SK-N-MC (cell line): ENCODE measurements at places on chromosomes 1 and 21.

- DNase-seq = no peak
These were observed 22.6 kb downstream of the TNFRSF8 start for GRCh38 chr1:12085643-12086260.

DNA sequence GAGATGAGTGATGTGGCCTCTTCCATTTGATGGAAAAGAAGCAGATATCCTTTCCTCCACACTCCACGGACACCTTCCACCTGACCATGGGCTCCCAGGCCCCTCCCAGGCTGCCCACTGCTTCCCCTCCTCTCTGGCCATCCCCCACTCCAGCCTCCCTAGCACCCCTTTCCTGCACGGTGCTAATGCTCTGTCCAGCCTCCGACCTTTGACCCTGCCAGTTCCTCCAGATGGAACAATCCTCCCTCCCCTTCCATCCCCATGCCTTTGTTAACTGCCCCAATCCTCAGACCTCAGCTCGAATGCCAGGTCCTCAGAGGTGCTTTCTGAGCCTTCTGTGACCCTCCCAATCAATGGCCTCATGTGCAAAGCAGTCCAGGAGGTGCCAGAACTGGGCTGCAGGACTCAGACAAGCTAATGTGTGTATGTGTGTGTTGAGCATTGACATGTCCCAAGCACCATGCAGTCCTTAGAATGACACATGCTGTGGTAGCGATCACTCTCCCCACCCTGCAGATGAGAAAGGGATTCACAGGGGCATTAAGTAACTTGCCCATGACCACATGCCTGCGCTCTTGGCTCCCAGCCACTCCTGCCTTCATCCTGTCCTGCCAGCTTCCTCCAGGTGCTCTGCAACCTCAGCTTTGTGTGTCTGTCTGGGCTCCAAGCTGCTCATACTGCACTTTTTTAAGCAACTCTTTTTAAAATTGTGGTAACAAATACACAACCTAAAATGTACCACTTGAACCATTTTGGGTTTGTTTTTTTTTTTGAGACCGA lies 63.5 kb upstream of the EDN2 start:
- DNase-seq = no peak

DNA sequence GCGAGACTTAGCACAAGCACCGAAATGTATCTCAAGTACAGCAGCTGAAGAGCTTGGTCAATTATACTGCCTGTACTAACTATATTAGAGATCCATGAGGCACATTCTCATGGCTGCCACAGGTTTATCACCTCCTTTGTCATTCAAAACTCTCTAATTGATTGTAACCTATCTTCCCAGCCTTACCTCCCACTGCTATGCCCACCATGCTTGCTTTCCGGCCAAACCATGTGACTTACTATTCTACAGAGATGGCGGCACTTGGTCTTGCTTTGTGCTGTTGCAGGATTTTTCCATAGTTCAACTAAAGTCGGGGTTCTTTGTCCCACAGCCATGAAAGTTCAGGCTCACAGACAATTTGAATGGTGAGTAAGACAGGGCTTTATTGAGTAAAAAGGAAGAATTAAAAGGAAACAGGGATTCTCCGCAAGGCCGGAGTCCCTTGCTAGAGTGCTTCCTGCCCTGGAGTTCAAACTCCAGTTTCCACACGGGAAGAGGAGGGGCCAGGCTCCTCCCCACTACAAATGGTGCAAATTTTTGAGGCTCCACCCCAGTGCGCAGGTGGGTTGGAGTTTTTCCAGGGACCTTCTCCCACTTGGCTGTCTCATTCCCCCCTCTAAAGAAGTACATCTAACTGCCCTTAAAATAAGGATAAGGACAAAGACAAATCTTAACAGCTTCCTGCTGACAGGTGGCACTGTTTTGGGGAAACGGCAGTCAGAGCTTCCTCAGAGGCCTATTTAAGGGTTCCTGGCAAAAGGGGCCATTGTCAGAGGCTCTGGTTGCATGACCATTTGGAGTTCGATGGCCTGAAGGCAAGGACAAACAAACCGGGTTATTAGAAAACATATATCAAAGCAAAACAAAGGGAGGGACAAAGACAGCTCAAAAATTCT lies 28.7 kb downstream of the FMO2 start:
- DNase-seq = no peak

GRCh38 chr21:37208741-37209225 lies 58.4 kb downstream of the VPS26C start:
- DNase-seq = no peak

- DNase-seq = no peak
These were observed 483.5 kb downstream of the ADGRL2 start for GRCh38 chr1:82284213-82284612.

DNA sequence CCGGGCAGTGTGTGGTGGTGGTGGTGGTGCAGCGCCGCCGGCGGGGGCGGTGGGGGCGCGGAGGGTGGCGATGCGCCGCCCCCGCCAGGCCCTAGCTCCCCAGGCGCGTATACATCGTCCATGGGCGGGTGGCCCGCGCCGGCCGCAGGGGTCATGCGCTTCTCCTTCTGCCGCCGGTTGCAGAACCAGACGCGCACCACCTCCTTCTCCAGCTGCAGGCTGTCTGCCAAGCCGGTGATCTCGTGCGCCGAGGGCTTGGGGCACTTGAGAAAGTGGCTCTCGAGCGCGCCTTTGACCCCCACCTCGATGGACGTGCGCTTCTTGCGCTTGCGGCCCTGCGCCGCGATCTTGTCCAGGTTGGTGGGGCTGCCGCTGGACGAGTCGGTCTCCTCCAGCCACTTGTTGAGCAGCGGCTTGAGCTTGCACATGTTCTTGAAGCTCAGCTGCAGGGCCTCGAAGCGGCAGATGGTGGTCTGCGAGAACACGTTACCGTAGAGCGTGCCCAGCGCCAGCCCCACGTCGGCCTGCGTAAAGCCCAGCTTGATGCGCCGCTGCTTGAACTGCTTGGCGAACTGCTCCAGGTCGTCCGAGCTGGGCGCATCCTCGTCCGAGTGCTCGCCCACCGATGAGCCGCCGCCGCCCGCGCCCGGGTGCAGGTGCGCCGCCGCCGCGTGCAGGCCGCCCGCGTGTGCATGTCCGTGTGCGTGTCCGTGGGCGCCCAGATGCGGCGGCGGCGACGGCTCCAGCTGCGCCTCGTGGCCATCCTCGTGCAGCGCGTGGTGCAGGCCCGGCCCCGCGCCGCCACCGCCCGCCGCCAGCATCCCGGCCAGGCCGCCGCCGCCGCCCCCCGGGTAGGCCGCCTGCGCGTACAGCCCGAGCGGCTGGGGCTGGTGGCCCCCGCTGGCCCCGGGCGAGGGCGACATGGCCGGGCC lies 926 bp downstream of the POU3F1 start:
- no peak for DNase-seq

GRCh38 chr1:97350662-97351061 lies 570.2 kb downstream of the DPYD start:
- DNase-seq = no peak

- no peak for DNase-seq
These were observed 8.6 kb downstream of the NECTIN4 start for GRCh38 chr1:161080441-161081405.

- peak; percentile 69 for DNase-seq
These were observed 310.1 kb downstream of the USH2A start for GRCh38 chr1:216113181-216113580.

GRCh38 chr21:45898781-45899180 lies 82.8 kb upstream of the COL6A1 start:
- DNase-seq = no peak
